HFFc6 (cell line): ENCODE measurements at places on chromosomes 3 and 15.

GRCh38 chr15:60957111-60957510, 272.0 kb downstream of the RORA start:
- no peak for DNase-seq

GRCh38 chr3:180341516-180341915, 260.4 kb upstream of the TTC14 start:
- DNase-seq, result no peak

DNA sequence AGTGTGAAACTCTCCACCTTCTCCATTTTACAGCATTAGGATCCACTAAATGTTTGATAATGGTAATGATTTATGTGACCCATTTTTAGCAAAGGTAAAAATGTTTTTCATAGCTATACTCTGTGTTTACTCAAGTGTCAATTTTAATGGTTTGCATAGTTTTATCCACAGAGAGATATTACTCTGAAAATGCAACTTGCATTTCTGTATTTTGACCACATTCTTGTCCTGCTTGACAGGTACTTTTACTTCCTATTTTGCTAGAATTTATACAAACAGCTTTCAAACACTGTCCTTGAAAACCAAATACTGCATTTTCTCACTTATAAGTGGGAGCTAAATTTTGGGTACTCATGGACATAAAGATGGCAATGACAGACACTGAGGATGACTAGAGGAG, 62.9 kb downstream of the SERPINI1 start:
- no peak for DNase-seq

DNA sequence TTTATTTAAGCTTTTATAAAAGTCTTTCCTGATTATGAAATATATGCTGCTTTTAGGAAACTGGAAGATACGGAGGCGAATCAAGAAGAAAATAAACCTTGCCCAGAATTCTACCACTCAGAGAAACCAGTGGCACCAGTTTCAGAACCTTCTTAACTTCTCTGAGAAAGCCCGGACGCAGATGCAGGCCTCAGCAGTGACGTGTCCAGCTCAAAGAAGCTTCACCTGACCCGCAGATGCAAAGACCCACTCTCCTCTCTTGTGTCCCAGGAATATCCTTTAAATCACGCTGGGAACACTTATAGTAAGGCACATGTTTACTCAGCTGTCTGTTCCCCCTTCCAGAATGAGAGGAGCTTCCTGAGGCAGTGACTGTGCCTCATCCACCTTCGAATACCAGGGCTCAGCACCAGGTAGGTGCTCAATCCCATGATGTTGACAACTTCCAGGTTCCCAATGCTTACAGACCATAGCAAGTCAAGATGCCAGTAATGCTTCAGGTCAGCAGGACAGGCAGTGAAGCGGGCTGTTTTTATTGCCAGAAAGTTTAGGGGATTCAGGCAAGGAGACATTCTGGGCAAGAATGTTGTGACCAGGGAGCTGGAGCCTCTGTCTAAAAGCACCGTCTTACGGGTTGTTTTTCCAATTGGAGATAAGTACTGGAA, 39.9 kb upstream of the LDHAL6B start:
- no peak for DNase-seq

- no peak for DNase-seq
These were observed 131.6 kb downstream of the TPRA1 start for GRCh38 chr3:127458696-127459604.

DNA sequence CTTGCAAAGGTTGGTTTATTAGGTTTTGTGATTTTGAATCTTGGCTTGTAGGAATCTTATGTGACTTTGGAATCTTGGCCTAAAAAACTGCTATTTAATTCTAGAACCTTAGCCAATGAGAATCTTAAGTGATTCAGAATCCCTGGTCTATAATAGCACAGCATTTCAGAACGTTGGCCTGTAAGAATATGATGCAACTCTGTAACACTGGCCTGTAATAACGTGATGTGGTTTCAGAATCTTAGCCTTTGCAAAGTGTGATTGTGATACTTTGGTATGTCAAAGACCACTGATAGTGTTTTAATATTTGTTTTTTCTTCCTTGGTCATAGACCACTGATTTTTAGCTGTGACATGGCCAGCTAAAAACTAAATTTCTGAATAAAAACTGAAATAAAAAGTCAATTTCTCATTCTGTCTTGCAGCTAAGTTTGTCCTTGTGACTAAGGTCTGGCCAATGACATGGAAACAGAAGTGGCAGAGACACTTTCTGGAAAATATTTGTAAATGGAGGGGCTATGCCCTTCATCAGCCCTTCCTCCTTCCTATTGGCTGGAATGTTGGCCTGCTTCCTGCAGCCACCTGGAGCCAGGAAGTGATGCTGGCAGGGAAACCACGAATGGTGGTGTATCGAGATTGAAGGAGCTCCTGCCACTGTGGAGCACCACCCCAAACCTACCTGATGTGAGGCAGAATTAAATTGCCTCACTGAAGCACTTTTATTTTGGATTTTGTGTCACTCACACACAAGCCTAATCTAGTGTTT, 42.3 kb upstream of the CORO2B start:
- peak; percentile 87 for DNase-seq

DNA sequence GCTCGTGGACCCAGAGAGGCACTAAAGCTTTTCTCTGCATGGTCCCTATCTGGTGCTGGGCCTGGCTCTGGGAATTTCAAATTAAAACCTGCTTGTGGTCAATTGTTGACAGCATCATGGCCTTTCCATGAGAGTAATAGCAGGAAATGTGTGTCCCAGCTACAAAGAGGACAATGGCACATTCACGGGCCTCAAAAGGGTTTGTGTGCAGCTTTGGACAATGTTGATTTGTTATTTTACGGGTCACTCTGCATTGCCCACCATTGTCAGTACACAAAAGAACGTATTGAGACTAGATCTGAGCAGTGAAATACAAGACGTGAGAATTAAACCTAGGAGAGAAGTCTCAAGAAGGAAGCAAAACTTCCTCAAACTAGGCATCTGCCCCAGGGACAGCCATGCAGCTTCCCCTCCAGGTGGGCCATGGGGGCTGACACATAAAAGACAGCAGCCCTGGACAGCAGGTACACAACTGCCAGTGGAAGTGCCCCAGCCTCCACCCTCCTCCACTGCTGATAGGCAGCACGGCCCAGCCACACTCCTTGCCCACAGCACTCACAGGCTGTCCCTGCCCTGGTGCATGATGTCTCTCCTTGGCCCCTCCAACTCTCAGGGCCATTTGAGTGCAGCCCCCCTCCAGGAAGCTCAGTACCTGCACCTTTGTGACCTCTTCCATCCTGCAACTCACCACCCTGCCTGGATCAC, 15.9 kb upstream of the LTF start:
- DNase-seq, result no peak

DNA sequence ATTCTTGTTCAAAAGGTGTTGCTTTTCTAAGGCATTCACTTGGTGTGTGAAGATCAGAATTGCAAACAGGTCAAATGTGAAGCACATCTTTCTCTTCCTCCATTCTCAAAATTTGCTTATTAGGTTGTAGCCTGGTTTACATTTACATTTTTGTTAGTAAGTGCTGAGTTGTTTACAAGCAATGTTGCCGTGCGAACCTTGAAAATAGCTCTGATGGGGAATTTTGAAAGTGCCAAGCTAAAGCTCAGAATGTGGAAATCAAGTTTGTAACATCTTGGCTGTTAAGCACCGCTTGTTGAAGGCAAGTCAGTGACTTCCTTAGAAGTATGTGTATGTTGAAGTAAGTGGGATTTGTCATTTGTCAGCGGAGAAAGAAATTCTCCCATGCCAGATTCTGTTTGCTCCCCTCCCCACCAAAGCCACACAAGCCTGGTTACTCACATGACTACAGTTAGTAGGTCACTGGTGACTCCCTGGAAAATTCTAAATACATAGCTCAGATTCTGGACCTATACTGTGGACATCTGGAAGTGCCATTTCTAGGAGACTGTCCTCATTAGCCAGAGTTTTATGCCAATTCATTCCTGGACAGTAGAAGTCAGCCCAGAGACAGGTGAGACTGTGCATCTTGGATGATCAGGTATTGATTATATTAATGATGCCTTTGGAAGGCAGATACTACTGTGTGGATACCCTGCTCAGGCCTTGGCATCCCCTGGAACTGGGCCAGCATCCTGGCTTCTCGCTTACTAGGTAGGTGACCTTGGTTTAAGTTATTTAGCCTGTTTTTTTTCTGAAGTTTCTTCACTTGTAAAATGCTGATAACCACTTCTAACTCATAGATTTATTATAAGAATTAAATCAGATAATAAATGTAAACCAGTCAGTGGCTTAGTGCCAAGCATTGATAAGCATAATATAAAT, 390.6 kb upstream of the SEMA6D start:
- DNase-seq, result no peak

DNA sequence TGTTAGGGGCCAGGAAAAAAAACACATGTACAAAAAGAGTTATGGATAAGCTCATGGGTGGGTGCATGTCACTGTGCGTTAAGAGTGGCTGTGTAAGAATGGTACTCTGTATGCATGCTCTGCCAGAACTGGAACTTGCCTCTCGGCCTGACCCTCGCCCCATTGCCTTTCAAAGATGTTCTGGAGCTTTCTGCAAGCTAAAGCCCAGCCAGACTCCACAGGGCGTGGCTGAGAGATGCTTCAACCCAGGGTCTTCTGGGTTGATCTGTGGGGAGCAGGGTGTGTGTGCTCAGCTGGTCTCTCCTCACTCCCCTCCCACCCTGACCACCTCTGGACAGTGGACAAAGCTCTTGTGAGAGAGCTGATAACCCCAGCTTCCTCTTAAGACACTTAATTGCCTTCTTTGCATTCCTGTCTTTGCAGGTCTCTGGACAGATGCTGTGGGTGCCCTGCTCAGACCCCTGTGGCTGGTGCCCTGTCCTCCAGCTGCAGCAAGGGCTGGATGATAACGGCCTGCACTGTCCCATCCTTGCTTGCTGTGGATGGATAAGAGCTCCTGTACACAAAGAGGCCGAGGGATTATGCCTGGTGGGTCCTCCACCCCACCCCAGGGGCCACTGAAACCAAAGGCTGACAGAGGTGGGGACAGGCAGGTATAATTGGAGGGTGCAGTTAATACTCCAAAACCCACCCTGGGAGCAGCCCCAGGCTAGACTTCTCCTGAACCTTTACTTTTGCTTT, 28.7 kb downstream of the ALDH1L1 start:
- no peak for DNase-seq

GRCh38 chr3:141828890-141829289, 47.6 kb upstream of the ATP1B3 start:
- no peak for DNase-seq
